ENCODE measurements at places on chromosomes 5 and 9. TPM values are rescaled to one million over a fixed set of nuclear protein-coding genes. Genes with fewer than 3 reads are reported as not detected.

Gene ZNF483
- total RNA-seq, result 7.2 TPM

Gene SH3PXD2B
- 63.0 TPM for total RNA-seq

Gene CAMK4
- 25.1 TPM for total RNA-seq

GRCh38 chr9:123643518-123643917 lies 286.4 kb downstream of the DENND1A start:
- H3K36me3 ChIP-seq, result no peaks in the 10 kb centered on the region
- no peak overlapping the region for H3K27ac ChIP-seq
- H3K4me3 ChIP-seq, result no peak overlapping the region
- no peaks in the 10 kb centered on the region for H3K27me3 ChIP-seq

- no peaks in the 10 kb centered on the region for H3K4me1 ChIP-seq
- no peak overlapping the region for H3K4me3 ChIP-seq
- H3K27ac ChIP-seq, result no peak overlapping the region
These were observed 14.5 kb upstream of the RLN1 start for GRCh38 chr9:5354184-5354583.

- no peak overlapping the region for H3K27ac ChIP-seq
- no peaks in the 10 kb centered on the region for H3K27me3 ChIP-seq
- DNase-seq, result no peak
- no peak overlapping the region for H3K4me3 ChIP-seq
- no peaks in the 10 kb centered on the region for H3K36me3 ChIP-seq
These were observed 287.4 kb downstream of the CDK5RAP2 start for GRCh38 chr9:120292606-120293005.

- DNase-seq, result peak; percentile 38
- H3K36me3 ChIP-seq, result no peaks in the 10 kb centered on the region
- no peaks in the 10 kb centered on the region for H3K27me3 ChIP-seq
- H3K4me1 ChIP-seq, result peaks cover 45% of the 10 kb centered on the region
These were observed 155.5 kb downstream of the GNAQ start for GRCh38 chr9:77876091-77876490.

DNA sequence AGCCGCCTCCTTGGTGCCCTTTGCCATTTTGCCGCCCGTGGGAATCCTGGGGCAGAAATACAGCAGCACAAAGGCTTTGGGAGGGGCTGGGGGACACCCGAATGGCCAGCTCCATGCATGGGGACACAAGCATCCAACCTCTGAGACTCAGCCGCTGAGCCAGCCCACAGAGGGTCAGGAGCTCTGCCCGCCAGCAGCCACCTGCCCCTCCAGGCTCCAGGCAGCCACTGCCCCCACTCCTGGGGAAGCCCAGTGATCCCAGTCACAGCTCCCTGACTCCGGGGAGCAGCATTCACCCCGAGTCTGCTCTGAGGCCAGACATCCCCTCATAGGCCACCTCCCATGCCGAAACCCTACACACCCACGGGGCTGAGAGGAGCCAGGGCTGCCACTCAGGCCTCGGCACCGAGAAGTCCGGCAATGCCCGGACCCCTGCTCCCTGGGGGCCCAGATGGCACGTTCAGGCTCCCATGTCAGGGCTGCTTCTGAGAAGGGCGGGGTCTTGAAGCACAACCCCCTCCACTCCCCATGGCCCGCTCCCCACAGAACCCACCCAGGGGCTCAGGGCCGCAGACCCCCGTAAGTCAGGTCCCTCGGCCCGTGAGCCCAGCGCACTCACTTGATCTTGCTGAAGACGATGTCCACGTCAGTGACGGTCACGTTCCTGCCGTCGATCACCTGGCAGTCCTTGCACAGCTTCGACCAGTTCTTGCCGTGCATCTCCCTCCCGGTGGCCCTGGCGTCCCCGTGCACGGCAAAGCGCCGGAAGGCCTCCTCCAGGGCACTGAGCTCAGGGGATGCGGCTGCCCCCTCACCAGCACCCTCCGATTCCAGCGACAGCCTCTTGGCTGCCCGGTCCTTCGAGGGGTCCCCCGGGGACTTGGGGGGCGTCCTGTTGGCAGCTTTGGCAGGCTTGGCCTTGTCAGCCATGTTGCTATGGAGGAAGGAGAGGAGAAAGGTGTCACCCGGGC lies 15.7 kb downstream of the TPPP start:
- no peaks in the 10 kb centered on the region for H3K36me3 ChIP-seq
- no peaks in the 10 kb centered on the region for H3K27me3 ChIP-seq
- H3K4me1 ChIP-seq, result peaks cover 23% of the 10 kb centered on the region

GRCh38 chr9:16411311-16411710 lies 459.2 kb downstream of the BNC2 start:
- peaks cover 9% of the 10 kb centered on the region for H3K4me1 ChIP-seq
- H3K27me3 ChIP-seq, result no peaks in the 10 kb centered on the region
- no peak overlapping the region for H3K27ac ChIP-seq
- DNase-seq, result no peak
- no peaks in the 10 kb centered on the region for H3K36me3 ChIP-seq
- H3K4me3 ChIP-seq, result no peak overlapping the region

Measured in stomach (tissue), 19 donors.